ENCODE measurements at places on chromosomes 3 and 15.

- peak; percentile 77 for DNase-seq
These were observed 41.7 kb downstream of the GPR176 start for GRCh38 chr15:39878406-39878785.

DNA sequence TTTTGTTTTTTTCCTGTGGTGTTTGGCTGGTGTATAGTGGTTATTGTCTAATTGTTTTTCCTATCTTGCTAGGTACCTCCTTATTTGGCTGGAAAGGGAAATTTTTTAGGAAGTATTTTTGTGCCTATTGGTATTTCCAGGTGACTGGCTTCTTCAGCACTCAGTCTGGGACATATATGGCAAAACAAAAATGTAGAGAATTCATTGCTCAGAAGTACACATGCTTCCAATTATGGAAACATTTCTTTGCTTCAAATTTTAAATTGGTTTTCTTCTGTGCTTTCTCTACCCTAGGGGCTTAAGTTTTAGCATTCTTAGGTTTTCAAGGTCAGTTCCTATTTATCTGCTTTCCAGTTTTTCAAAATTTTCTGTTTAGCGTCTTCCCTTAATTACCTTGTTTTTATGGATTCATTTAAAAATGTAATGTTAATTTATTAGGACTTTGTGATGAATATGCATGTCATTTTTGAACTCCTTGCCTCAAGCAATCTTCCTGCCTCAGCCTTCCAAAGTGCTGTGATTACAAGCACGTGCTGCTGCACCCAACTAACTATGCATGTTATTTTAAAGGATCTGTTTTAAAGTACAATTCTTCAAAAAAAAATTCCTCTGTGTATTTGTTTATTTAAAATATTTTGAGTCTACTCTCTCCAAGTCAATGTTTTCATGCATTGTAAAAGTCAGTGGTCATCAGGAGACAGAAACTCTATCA lies 231.9 kb upstream of the DPPA4 start:
- no peak for DNase-seq

DNA sequence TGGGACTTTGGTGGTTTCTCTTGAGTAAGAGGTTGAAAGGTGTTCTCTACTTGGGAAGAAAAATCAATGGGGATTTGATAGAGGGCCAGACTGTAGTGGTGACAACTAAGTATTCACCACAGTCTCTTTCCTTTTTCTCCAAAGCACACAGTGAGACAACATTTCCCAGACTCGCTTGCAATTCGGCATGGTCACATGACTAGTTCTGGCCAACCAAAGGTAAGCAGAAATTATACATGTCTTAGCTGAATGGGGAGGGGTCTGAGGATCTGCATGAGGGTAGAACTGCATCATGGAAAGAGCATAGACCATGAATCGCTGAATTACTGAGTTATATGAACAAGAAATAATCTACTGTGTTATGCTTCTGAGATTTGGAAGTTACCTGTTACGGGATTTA lies 144.5 kb upstream of the MYRIP start:
- no peak for DNase-seq

DNA sequence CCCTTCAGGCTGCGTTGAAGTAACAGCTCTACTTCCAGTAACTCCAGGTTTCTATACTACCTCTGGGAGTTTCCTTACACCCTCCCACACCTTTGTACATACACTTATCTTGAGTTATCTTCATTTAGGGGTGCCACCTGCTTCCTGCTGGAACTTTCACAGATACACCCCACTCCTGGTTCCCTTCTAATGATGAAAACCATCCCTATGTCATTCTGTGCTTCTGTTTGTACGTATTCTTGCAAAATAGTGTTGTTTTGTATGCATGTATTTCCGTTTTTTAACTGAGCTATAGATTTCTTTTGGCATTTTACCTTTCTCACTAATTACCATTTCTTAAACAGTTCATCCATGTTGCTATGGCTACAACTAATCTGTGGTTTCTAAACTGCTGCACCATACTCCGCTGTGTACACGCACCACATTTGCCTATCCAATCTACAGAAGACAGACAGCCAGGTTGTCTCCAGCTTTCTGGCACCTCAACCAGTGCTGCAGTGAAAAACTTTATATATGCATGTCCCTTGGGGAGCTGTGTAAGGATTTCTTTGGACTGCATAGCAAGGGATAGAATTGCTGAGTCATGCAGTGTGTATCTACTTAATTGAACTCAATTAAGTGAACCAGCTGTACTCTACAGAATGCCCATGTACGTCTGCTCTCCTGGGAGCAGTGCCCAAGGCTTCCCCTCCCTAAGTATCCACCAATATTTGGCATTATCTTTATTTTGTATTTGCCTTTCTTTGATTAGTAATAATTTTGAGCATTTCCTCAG lies 61.4 kb upstream of the ST8SIA2 start:
- no peak for DNase-seq

GRCh38 chr3:128006061-128007032 lies 45.9 kb upstream of the SEC61A1 start:
- peak; percentile 60 for DNase-seq

- DNase-seq, result peak; percentile 57
These were observed 1.4 kb downstream of the EPHB1 start for GRCh38 chr3:134796281-134797056.

- DNase-seq, result no peak
These were observed 429.5 kb downstream of the NLGN1 start for GRCh38 chr3:173826901-173827609.

- peak; percentile 38 for DNase-seq
These were observed 241.7 kb downstream of the FEZF2 start for GRCh38 chr3:62131620-62132019.

DNA sequence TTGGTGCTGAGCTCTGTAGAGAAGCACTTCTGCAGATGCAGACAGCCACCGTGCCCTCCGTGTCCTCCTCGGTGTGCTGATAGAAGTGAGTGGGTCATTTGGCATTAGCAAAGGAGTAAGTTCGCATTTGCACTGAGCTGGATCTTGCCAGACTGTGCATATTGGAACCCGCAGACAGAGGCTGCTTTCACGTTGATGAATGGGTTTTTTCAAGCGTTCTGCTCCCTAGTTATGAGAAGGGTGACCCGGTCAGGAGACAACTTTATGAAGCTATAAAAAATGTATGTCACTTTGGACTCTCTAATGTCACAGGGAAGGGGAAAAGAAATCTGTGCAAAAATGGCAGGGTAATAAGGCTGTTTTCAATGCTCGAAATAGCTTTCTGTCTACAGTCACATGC lies 739.4 kb downstream of the MCTP2 start:
- peak; percentile 17 for DNase-seq

- DNase-seq, result no peak
These were observed 123.7 kb upstream of the HACD2 start for GRCh38 chr3:123708531-123708930.

- DNase-seq, result no peak
These were observed 25.8 kb upstream of the PRTG start for GRCh38 chr15:55768670-55769185.

GRCh38 chr3:95002438-95003046 lies 939.7 kb downstream of the NSUN3 start:
- DNase-seq, result no peak

GRCh38 chr3:69738315-69738714 lies 949 bp upstream of the MITF start:
- no peak for DNase-seq

DNA sequence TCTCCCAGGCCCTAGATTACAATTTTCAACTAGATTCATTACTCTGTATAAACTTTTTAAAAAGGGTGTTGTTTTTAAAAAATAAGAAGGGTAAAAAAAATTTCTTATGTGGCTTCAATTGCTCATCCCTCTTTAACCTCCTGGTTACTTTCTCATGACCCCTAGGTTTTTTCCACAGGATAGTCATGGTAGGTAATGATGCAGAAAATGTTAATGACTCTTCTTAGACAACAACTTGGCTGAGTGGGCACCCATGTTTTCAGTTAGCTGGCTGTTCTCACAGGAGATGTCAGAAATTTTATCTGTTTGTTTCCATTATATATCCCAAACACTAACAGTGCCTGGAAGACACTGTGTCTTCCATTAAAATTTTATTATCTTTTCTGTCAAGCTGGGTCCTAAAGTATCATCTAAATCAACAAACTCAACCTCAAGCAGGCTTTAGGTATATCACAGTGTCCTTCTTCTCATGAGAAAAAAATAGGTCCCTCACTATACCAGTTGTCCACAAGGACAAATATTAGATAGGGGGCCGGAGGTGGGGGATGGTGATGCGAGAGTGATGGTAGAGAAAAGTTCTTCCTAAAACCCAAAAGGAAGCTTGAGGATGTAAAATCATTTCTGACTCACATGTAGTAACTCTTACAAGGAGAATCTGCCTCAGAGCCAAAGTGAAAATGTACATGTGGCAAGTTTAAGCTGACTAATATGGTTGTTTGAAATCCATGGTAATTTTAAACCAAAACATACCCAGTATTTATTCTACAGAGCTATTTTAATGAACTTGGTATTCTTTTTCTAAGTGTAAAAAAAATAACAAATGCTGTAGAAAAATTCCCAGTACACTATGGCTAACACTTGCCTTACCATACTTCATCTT lies 43.3 kb downstream of the PLOD2 start:
- DNase-seq, result no peak

- no peak for DNase-seq
These were observed 422.2 kb upstream of the ADAMTS9 start for GRCh38 chr3:65109966-65110500.

GRCh38 chr3:4981665-4982494 lies 2.6 kb downstream of the BHLHE40 start:
- peak; percentile 42 for DNase-seq

GRCh38 chr3:15092686-15093085 lies 6.3 kb downstream of the RBSN start:
- DNase-seq, result no peak

GRCh38 chr15:90035840-90036230 lies 34.7 kb downstream of the ZNF710 start:
- DNase-seq, result peak; percentile 39

- DNase-seq, result no peak
These were observed 24.4 kb upstream of the COPG1 start for GRCh38 chr3:129224984-129225393.

DNA sequence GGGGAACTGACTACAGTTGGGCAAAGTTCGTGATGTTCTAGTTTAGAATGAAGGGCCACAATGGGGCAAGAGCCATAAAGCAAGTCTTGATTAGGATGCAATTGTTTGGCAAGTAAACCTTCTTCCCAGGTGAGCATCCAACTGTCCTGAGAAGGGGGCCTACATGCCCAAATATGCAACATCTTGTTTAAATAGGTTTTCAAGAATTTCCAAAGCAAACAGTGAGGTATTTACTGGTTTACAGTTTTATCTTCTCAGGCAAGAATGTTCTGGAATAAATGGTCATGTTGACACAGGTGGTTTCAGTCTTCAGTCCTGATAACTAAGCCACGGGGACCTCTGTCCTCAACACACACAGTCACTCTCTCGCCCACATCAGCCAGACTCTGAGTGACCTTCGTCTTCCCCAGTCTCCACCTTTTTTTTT lies 90.3 kb upstream of the FAM174B start:
- DNase-seq, result no peak

GRCh38 chr15:39497759-39498565 lies 82.9 kb upstream of the THBS1 start:
- no peak for DNase-seq

GRCh38 chr15:60721257-60721626 lies 242.3 kb upstream of the ICE2 start:
- no peak for DNase-seq

GRCh38 chr3:141928631-141929270 lies 52.3 kb downstream of the ATP1B3 start:
- no peak for DNase-seq

DNA sequence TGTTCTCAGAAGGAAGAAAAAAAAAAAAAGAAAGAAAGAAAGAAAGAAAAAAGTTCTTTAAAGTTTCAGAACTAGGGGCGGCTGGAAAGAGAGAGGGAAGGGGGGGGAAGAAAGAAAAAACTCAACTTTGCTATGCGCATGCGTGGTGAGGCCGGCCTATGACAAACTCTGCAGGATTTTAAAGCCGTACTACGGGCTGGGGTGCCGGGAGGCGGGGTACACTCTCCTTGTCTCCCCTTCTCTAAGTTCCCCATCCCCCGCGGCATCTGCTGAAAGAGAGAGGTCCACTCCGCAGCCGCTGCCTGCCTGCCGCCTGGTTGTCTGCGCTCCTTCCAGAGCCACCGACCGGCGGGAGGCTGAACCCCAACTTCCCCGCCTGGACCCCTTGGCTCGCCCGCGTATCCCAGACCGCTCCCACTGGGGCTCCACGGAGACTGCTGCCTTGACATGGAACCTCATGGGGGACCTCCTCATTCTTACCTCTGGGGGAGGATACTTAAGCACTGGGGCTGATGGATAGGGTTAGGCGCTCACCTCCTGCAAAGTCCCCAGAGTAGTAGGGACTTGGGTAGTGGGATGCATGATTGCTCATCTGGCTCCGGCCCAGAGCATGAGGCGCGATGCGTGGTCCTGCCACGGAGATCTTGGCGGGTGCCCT lies 1.4 kb upstream of the WNT5A start:
- DNase-seq, result peak; percentile 81

All from brain (organoid and tissue), 16 donors.